ENCODE measurements at places on chromosomes 7 and 10.
A peak's percentile ranks its signal among the peaks of the same experiment; 100 is the strongest.

GRCh38 chr10:45471531-45472310 lies 97.7 kb downstream of the ALOX5 start:
- DNase-seq, result no peak

- no peak for DNase-seq
These were observed 197.3 kb downstream of the PCLO start for GRCh38 chr7:82965088-82966036.

DNA sequence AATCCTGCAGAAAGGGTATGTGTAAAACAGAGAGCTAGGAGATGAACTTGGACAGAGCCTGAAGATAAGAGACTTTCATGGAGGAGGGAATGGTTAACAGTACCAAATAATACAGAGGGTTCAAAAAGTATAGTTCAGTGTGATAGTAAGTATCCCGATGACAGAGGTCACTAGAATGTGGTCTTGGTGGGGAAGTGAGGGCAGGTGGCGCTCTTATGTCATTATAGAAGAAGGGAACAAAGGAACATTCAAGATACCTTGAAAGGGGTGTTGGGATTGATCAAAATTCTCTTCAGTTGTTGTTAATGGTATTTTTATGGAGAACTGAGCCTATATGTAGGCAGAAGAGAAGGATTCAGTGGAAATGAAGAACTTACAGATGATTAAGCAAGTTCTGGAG lies 312.5 kb downstream of the SUGCT start:
- DNase-seq, result no peak

GRCh38 chr7:8119262-8119661 lies 142.7 kb downstream of the ICA1 start:
- DNase-seq, result no peak

- DNase-seq, result peak; percentile 99
These were observed 529 bp upstream of the MEPCE start for GRCh38 chr7:100428967-100429636.

- DNase-seq, result no peak
These were observed 2.3 kb downstream of the PRXL2A start for GRCh38 chr10:80410578-80411145.

Data from NCI-H1105 (cell line).